Gastroesophageal sphincter (tissue), 4 donors: ENCODE measurements at places on chromosomes 4 and X. TPM values are rescaled to one million over a fixed set of nuclear protein-coding genes. Genes with fewer than 3 reads are reported as not detected.

DNA sequence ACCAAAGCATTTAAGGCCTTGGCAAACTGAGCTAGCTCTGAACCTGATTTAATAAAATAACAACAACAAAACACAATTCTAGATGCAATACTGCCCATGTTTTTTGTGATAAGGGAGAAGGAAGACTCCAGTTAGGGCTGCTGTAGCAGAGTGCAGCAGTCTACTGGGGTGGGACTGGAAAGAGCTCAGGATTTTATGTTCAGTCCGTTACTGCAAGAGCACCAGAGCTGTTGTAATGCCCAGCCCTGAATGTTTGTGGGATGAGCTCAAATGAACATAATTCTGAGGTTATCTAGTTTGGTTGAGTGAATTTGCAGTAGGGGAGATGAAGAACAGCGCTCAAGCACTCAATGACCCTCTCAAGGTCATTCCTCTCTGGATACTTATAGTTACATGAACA, 743.8 kb downstream of the FAT4 start:
- no peak for ATAC-seq

DNA sequence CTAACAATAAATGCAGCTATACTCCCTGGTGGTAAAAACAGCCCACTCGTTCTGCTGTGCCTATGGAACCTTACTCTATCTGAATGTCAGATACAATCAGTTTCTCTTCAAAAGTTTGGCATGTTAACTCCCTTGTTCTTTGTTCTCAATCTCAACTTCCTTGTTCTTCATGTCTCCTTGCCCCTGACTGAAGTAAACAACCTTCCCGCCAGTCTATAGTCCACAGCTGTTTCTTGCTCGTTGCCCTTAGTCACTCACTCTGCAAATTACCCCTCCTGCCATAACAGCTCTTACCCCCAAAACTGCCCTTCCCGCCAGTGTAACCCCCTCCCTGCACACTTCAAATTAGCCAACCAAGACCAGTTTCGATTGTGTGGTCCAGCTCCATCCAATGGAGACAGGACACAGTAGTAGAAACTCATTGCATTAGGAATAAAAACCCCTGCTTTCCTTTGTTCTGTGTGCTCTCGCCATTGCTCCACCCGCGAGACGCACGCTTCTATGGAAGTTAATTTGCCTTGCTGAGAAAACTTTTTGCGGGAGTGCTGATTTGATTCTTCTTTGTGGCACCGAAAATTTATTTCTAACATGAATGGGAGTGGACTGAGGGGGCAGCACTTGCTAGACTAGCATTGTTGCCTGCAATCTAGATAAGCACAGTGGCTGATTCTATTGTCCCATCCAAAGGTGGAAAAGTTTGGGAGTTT, 7.1 kb upstream of the GPR82 start:
- ATAC-seq = no peak

DNA sequence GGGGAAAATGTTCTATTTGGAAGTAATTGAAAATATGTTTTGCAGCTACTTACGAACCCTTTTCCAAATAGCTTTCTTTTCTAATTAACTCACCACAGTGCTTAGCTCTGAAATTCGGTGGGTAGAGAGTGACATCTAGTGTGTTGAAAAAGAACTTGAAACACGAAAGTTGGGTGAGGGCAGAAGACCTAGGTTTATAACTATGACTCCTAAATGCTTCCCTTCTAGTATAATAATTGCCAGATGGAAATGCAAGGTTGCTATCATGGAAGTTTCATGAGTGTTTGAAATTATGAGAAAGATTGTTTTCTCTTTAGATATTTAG, 77.3 kb upstream of the NOCT start:
- ATAC-seq = peak; percentile 41

DNA sequence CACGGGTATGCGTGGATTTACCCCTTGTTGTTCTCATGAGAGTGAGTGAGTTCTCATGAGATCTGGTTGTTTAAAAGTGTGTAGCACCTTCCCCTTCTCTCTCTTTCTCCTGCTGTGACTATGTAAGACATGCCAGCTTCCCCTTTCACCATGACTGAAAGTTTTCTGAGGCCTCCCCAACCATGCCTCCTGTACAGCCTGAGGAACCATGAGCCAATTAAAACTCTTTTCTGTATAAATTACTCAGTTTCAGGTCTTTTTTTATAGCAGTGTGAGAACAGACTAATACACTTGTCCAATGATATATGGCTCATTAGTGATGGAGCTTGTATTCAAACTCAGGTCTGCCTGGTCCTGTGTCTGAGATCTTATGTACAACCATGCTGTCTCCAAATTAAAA, 28.5 kb upstream of the RTL3 start:
- ATAC-seq = no peak

- ATAC-seq = peak; percentile 54
Observed at GRCh38 chrX:100417681-100418080, 7.6 kb upstream of the PCDH19 start.

DNA sequence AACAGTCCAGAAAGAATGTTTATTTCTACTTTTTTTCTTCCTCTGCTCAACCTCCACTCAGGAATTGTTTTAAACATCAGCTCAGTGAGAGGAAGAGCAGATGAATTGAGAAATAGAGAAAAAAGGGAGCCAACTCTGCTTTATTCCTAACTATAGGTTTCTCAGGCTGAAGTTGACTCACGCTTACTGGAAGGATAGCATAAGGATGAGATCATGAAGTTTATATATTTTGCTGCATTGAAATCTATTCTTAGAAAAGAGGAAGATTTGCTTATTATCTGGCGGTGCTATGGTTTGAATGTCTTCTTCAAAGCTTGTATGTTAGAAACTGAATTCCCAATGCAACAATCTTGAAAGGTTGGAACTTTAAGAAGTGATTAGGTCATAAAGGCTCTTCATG, 1673.4 kb upstream of the PCDH7 start:
- no peak for ATAC-seq

DNA sequence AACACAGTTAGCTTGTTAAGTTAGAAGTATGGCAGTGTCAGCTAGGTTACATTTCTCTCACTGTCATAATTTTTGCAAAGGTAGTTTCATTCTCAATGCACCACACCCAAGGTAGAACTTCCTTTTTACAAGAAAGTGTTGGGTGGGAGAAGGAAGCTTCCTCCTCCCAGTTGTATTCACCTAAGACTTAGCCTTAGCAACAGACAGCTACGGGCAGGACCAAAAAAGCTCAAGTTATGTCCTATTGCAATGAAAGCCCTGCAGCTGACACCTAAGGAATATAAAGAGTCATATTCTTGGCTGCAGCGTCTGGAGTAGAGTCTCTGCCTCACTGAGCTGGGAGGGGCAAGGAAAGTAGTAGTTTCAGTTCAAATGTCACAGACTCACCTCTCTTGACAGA, 25.1 kb upstream of the PRDM8 start:
- no peak for ATAC-seq

GRCh38 chrX:22963196-22963595, 36.6 kb upstream of the DDX53 start:
- ATAC-seq = no peak

DNA sequence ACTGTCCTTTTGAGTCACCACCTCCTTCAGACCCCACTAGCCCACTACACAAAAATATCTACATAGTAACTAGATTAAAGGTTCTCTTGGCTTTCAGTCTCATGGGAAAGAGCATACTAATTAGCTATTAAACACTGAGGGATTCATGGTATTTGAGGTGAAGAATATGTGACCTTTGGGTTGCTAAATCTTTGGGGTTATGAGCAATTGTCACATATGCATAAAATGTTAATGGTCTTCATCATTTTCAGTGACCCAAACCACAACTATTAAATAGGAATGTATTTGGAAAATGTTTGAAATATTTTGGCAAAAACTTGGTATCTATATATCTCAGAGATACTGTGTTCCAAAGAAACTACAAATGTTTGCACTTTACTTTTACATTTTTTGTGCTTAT, 365.1 kb downstream of the MAGEB5 start:
- ATAC-seq = no peak

DNA sequence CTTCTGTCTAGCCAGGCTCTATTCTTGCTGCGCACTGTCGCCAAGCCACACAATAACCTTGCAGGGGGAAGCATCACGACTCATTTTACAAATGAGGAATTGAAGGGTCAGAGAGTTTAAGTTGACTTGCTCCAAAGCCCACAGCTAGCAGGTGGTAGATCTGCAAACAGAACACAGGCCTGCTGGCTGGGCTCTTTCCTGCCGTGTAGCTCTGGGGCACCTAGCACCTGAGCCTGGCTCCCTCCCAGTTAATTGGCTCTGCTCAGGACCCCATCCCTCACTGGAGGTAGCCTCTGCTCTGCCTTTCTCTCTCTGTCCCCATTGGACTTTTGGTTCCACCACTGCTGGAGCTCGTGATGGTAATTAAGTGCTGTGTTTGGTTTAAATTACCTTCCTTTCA, 98.5 kb downstream of the NSUN7 start:
- ATAC-seq = no peak

DNA sequence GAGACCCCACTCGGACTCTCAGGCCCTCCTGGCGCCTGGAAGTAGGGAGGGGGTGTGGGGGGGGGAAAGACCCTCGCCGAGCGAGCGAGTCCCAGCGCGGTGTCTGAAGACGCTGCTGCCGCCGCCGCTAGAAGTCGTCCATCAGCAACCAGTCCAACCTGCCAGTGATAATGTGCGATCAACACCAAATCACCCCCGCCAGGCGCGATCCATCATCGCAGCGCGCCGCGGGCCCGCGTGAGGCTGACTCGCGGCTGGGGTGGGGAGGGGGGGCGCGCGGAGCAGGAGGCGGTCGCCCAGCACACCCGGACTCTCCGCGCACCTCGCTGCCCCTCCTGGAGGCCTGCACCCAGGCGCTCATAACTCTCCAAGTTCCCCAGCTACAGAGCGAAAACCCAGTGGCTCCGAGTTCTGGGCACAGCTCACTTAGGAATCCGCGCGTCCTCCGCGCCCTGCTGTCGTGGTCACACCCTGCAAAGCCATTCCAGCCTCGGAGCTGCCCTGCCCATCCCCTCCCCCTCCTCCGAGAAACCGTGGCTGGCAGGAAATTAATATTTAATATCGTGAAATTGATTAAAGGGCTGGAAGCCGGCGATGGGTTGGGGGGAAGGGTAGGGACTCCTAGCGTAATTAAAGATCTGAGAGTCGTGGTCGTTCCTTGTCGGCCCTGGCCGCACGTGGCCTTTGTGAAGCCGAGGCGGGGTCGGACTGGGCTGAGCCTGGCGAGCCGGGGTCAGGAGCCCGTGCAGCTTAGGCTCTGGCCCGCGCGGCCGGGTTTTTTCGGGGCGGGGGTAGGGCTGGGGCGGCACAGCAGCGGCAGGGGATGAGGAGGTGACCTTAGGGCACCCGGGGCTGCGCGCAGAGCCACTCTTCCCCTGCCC, 58.1 kb upstream of the BCOR start:
- ATAC-seq = no peak

- peak; percentile 55 for ATAC-seq
Observed at GRCh38 chrX:151871244-151871643, 41.4 kb upstream of the MAGEA4 start.

GRCh38 chr4:134537701-134538100, 336.1 kb upstream of the PABPC4L start:
- ATAC-seq = no peak

- ATAC-seq = no peak
Observed at GRCh38 chrX:96752781-96753180, 68.1 kb downstream of the DIAPH2 start.

DNA sequence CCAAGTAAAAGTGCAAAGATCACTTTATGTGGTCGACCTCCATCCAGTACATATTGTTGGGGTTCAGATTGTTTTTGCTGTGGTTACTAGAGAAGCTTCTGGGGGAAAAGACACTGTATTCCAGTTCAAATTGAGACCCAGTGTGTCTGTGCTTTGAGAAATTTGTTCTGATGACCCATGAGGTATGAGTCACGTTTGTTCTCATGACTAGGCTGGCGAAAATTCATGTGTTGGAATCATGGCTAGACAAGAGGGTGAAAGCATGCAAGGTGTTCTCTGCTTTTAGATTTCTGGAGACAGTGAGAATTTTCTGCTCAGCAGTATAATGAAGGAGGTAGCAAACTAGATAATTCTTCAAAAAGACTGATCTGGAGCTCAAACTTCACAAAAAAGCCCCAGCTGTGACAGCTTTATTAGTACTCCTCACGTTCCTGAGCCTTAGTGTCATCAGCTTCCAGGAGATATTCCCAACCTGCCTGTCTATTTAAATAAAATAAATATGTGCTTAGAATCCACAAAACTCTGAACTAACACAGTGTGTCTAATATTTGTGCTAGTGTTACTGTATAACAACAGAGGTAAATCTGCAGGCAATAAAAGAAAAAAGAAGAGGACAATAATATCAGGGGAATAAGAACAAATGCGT, 24.4 kb upstream of the FAM47B start:
- no peak for ATAC-seq

GRCh38 chr4:162921178-162921785, 245.4 kb downstream of the NAF1 start:
- no peak for ATAC-seq

DNA sequence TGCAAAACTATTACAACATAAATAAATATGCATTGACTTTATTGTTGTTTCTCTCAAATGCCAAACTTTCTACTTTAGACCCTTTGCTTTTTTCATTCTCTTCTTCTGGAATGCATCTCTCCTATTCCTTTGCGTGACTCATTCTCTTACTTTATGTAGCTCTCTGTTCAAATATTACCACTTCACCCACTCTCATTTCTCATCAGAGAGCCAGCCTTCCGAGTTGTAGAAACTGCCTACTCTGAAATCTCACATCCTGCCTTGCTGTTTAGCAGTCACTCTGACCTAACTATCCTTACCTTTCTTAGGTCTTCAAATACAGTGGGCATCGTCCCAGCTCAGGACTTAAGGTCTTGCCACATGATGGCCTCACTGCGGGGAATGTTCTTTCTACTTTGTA, 143.5 kb downstream of the GALNTL6 start:
- ATAC-seq = no peak

DNA sequence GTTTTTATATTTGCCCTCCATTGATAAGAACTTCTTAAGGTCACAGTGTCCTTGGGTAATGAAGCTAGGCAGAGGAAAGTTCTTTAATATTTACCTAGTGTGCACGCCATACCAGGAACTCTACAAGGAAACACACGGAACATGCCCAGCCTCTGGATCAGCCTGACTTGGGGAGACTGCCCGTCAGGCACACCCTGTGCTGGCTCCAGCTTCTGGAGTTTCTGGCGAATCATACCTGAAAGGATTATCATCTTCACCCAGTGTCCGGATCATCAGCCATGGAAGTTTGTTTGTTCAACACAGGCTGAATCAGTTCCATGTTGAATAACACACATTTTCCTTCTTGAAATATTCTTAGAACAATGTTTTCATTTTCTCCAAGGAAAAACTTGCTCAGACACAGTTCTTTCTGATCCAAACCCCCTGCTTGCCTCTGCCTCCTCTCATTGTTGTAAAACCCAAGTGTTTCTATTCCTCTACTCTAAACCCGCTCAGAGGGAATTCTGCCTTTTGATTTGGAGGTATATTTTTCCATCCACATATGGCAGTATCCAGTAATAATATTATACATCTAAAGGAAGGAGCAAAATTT, 176.7 kb downstream of the SHROOM3 start:
- peak; percentile 72 for ATAC-seq

GRCh38 chr4:37584071-37584470, 102.1 kb downstream of the RELL1 start:
- ATAC-seq = no peak

- ATAC-seq = no peak
Observed at GRCh38 chrX:458631-459061, 71.9 kb upstream of the PPP2R3B start.

Gene CENPE
- 0.81 TPM for total RNA-seq

Gene NAP1L5
- total RNA-seq = 13.6 TPM

Gene RAI2
- 23.2 TPM for total RNA-seq

Gene EDNRA
- total RNA-seq = 3.4 TPM

Gene TMPRSS11F
- 0.52 TPM for total RNA-seq

Gene IL2
- not detected for total RNA-seq

Gene TMEM150C
- 10.0 TPM for total RNA-seq

Gene GLRA2
- total RNA-seq = not detected

Gene PCSK1N
- 2.3 TPM for total RNA-seq
